ENCODE measurements at places on chromosomes 12 and 14. TPM values are rescaled to one million over a fixed set of nuclear protein-coding genes. Genes with fewer than 3 reads are reported as not detected.

MYF6 gene
- total RNA-seq, result not detected

KLC1 gene
- total RNA-seq, result 172 TPM

SYNDIG1L gene
- total RNA-seq, result not detected

ZNF891 gene
- 0.76 TPM for total RNA-seq

RNU4-1 gene
- total RNA-seq, result under 0.01 TPM

ANKRD52 gene
- total RNA-seq, result 26.7 TPM

SALL2 gene
- total RNA-seq, result 0.65 TPM

ARHGAP9 gene
- total RNA-seq, result not detected

PROX2 gene
- total RNA-seq, result not detected

LRFN5 gene
- 0.87 TPM for total RNA-seq

FOXN4 gene
- not detected for total RNA-seq

CABP1 gene
- 0.33 TPM for total RNA-seq

SERPINA9 gene
- total RNA-seq, result not detected

TSPAN8 gene
- not detected for total RNA-seq

MUCL1 gene
- total RNA-seq, result not detected

STYK1 gene
- 22.0 TPM for total RNA-seq

WNT5B gene
- 12.6 TPM for total RNA-seq

ATL1 gene
- 6.0 TPM for total RNA-seq

KCNH3 gene
- not detected for total RNA-seq

RAD9B gene
- total RNA-seq, result 0.11 TPM

TEX52 gene
- not detected for total RNA-seq

PIANP gene
- total RNA-seq, result not detected

TAS2R43 gene
- total RNA-seq, result 2.0 TPM

FKBP3 gene
- total RNA-seq, result 16.1 TPM

IGF1 gene
- total RNA-seq, result not detected
